NB4 (cell line): ENCODE measurements at places on chromosomes 11 and 22.
A peak's percentile ranks its signal among the peaks of the same experiment; 100 is the strongest.

DNA sequence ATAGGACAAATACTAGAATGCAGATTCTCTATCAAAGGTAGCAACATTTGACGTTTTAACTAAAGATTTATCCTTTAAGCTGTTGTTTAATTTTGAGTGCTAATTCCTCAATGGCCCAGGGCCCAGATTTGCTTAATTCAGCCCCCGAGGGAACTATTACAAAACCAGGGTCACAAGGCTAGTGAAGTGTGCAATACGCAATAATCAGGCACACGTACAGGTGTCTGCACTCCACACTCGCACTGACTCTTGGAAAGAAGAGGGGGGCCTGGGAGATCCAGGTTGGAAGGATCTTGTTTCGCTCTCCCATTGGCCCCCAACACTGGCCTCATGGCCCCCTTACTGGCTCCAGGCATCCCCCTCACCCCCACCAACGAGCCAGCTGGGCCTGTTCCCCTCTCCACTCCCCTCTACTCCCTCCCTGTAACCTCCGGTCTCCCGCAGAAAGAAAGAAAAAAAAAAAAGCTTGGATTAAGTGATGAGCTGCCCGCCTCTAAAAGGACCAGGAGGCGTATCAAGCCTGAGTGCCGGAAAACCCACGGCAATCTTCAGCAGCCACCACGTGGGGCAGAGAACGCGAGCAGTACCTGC, 2.2 kb upstream of the KIRREL3 start:
- DNase-seq = no peak

GRCh38 chr11:68260484-68260883, 11.3 kb downstream of the C11orf24 start:
- DNase-seq = no peak

GRCh38 chr11:13046637-13047570, 37.8 kb downstream of the RASSF10 start:
- DNase-seq = no peak

GRCh38 chr11:46894961-46895360, 23.4 kb downstream of the LRP4 start:
- DNase-seq = no peak

GRCh38 chr11:44246726-44247125, 63.2 kb downstream of the ALX4 start:
- no peak for DNase-seq

DNA sequence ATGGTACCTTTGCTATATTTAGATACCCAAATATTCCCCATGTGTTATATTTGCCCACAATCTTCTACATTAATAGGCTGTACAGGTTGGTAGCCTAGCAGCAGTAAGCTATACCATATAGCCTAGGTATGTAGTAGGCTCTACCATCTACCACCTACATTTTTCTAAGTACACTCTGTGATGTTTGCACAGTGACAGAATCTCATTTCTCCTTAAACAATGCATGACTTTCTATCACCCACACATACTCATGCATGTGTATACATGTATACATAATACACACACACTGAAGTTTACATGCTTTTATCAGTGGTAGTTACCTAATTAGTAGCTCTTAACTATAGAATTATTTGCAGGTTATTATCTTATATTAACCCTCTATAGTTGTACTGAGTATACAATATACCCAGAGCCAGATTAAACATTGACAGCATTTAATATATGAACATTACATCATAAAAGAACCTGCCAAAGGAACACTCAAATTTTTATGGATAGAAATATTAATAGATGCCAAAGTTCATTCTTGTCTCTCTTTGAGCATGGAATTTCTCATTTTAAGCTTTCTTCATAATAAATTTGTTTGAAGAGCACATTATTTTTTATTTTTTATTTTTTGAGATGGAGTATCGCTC, 51.4 kb downstream of the ELP4 start:
- no peak for DNase-seq

GRCh38 chr22:22936180-22936914, 48.7 kb downstream of the IGLL5 start:
- no peak for DNase-seq

GRCh38 chr11:10743354-10744000, 7.6 kb upstream of the CTR9 start:
- peak; percentile 64 for DNase-seq

DNA sequence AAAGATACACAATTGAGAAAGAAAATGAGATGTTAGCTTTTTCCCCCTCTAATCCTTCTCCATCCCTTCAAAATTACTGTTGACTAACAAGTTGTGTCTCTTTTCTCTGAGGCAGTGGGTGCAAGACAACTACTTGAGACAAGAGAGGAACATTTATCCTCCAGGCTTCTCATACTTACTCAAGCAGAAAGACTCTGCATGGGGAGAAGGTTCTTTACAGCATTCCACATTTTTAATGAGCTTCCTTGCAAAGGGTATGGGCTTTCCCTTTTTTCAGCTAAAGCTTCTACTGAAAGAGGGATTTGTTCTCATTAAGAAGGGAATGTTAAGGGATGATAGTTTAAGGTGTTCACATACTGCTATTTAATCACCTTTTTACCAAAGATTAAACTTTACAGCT, 47.8 kb downstream of the PAX6 start:
- no peak for DNase-seq

- DNase-seq = peak; percentile 54
Observed at GRCh38 chr11:61671527-61671926, 8.7 kb upstream of the DAGLA start.

DNA sequence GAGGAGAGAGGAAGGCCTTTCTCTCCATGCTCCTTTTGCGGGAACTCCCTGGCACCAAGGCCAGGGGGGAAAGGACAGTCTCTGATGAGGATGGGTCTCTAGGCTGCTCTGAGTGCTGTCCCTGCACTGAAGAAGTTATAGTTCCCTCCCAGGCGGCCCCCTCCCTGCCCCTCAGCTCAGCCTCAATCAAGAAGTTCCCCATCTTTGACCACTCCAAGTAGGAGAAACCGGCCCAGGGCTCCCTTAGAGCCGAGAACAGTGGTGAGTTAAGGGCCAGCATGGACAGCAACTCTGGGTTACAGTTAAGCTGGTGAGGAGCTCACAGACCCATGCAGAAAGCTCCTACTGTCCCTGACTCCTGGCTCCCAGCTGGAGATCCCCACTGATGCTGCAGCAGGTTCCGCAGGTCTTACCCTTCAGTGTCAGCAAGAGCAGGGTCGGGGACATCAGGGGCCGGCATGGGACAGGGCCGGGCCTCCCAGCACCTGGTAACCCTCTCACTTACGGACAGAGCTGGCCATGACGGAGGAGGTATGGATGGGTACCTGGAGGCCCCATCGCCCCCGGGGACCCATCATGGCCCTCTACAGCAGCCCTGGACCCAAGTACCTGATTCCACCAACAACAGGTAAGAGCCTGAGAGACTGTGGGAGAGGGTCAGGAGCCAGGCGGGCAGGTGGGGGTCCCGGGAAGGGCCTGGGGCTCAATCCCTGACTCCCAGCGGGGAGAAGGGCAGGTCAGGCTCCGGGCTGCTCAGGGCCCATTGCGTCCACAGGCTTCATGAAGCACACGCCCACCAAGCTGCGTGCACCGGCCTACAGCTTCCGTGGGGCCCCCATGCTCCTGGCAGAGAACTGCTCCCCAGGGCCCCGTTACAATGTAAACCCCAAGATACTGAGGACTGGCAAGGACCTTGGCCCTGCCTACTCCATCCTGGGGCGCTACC, 4.2 kb downstream of the SCGB1C1 start:
- DNase-seq = peak; percentile 35
